ENCODE measurements at places on chromosomes 3 and 15.

GRCh38 chr3:57752307-57752706 lies 3.8 kb upstream of the SLMAP start:
- no peak for DNase-seq

DNA sequence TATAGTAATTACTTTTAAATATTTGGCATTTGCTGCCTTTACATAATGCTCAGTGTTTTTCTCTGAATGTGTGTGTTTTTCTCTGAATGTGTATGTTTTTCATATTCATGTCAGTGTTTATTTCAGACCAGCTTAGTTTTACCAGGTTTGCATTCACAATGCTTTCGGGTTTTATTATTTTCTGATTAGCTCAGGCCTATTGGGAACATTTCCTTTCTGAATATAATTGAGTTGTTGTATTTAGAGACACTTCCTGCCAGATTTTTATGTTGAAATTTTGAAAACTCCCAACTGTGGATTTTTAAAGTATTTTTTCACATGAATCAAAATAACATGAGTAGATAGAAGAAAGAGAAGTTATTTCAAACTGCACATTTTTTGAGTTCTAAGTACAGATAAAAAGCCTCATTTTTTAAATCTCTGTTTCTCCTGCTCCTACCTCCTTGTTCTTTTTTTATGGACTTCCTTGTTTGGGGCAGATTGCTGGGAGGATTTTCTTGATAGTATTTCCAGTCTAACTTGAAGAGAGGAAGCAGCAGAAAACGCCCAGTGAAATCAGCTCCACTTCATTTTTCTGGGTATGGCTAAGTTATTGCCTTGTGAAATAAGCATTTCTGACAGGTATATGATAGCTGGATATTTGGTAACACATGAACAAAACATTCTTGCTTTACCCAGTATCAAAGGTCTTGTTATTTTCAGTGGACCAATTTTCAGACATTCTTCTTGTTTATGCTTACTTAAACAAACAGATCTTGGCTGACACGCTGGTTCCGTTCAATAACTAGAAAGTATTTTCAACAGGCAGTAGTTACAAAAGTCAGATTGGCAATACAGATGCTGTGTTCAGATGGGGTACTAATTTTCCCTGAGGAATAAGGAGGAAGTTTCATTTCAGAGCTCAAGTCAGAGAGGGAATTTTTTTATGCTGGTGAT lies 70.7 kb downstream of the RIOX2 start:
- DNase-seq, result no peak

GRCh38 chr15:71707230-71708050 lies 102.9 kb upstream of the NR2E3 start:
- DNase-seq, result no peak

GRCh38 chr3:160162440-160162839 lies 62.8 kb upstream of the C3orf80 start:
- peak; percentile 9 for DNase-seq

DNA sequence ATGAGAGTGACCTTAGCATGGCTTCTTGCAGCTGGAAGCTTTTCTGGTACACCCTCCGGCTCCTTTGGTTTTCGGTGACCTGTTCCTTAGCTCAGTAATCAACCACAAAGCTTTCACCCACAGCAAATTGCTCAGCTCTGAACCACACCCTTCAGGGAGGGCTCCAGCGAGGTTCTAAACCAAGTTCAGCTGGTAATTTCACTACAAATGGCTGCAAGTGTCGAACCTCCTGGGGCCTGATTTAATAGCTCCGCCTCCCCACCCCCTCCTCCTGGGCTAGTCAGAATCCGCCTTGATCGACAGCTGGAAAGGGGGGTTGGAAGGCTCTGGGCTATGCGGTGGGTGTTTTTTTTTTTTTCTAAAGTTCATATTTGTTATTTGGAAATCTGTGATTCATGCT lies 150.9 kb upstream of the MCTP2 start:
- DNase-seq, result no peak

DNA sequence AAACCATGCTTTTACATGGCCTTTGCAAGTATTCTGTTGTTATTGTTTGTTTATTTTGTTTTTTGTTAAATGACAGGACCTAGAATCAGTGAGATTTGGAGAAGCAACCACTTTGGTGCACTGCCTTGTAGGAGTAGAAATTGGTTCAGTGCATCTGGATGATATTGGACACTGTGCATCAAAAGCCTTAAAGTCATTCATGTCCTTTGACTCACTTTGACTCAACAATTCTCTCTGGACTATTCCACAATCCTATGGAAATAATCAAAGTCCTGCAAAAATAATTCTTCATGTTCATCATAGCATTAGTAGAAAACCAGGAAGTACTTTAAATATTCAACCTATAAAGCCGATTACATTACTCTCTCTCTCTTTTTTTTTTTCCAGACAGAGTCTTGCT lies 224.8 kb downstream of the ABHD5 start:
- DNase-seq, result no peak

DNA sequence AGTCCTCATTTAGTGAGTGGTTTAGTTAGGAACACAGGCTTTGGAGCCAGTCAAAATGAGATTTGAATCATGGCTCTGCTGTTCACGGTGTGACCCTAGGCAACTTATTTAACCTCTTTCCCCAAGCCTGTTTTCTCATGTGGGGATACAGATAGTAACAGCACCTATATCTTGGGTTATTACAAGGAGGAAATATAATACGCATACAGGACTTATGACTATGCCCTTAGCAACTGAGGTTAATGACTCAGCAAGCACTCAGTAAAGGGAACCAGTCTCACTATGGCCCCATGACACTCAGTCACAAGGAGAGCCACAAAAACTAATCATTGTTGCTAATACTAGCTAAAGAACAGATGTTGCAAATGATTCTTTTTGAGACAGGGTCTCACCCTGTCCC lies 45.9 kb downstream of the SUMF1 start:
- DNase-seq, result no peak

DNA sequence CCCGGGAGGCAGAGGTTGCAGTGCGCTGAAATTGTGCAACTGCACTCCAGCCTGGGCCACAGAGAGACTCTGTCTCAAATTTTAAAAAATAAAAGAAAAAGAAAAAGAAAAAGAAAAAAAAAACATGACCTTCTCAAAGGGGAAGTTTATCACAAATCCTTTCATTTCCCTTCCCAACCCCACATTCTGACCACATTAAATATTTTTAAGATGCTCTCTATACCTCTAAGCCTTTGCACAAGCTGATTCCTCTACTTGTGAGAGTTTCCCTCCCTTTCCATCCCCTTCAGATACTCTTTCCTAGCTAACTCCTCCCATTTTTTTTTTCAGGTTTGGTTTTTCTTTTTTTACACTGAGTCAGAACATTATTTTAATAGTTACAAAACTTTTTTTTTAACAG lies 4.0 kb downstream of the HIGD1A start:
- no peak for DNase-seq

DNA sequence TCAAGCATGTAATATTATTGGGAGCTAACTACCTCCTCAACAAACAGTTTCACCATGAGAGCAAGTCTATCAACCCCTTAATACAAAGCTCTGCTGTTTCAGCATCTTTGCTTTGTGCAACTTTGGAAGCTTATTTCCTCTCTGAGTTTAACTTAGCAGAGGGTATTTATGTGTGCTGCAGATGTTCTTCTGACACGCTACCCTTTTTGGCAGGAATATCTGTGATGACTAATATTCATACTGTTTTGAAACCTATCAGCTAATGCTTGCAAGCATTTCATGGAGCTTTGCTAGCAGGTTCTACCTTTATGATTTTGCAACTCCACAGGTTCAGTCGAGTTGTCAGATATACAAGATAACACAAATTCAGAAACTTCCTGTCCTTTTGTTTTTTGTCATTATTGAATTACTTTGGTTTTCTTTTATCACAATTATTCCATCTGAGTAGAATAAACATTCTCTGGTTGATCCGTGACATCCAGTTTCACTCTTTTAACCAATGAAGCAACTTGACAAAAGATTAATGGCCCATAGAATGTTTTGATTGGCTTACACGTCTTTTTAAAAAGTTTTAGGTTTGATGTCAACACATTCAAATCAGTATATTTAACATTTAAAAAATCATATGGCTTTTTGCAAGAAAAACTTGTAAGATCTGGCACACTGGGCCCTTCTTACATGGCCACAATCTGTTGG lies 1.7 kb upstream of the SLC9A9 start:
- no peak for DNase-seq

DNA sequence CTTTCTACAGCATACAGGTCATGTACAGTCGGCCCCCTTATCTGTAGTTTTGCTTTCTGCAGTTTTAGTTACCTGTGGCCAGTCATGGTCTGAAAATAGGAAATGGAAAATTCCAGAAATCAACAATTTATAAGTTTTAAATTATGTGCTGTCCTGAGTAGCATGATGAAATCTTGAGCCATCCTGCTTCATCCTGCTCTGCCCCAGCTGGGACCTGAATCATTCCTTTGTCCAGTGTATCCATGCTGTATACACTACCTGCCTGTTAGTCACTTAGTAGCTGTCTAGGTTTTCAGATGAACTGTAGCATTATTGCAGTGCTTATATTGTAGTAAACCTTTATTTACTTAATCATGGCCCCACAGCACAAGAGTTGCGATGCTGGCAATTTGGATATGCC lies 44.8 kb downstream of the AP4E1 start:
- DNase-seq, result no peak

GRCh38 chr3:179503152-179503551 lies 51.9 kb upstream of the GNB4 start:
- DNase-seq, result no peak

- no peak for DNase-seq
Measured at GRCh38 chr3:31369637-31370379, 162.9 kb upstream of the STT3B start.

- DNase-seq, result no peak
Measured at GRCh38 chr3:78112291-78113010, 1072.6 kb downstream of the ROBO2 start.

GRCh38 chr3:161851941-161852566 lies 355.4 kb downstream of the OTOL1 start:
- peak; percentile 77 for DNase-seq

- DNase-seq, result peak; percentile 45
Measured at GRCh38 chr3:142929109-142929508, 34.4 kb downstream of the PAQR9 start.

DNA sequence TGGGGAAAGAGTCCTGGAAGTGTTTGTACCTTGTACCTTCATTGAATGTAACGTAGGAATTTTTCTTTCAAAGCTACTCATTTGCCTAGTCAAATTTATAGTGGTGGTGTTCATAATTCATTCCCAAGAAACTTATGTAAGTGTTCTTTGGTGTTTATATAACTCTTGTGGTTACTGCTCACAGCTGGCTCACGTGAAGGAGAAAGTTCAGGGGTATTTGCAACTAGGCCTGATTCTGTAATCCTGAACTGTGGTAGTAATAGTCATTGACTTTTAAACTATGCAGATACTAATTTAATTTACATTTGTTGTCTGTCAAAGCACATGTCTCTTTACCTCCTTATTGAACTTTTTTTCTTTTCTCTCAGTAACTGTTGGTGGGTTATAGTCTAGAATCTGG lies 50.5 kb upstream of the TEX264 start:
- DNase-seq, result no peak

DNA sequence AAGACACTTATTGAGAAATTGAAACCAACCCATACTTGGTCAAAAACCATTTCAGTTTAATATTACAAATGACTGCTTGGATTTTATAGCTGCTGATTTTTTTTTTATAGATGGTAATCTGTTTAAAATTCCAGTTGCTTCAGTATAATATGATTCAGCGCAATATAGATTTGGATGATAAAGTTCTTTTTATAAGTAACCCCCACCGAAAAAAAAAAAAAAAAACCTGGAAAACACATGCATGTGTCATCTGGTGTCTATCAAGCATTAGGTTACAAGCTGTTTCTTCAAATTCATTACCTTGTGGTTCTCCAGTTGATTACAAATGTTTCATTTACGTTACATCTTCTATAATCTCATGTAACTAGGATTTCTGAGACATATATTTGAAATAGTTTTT lies 356.6 kb upstream of the ROBO2 start:
- DNase-seq, result no peak

GRCh38 chr3:115838786-115839185 lies 215.5 kb downstream of the GAP43 start:
- no peak for DNase-seq

DNA sequence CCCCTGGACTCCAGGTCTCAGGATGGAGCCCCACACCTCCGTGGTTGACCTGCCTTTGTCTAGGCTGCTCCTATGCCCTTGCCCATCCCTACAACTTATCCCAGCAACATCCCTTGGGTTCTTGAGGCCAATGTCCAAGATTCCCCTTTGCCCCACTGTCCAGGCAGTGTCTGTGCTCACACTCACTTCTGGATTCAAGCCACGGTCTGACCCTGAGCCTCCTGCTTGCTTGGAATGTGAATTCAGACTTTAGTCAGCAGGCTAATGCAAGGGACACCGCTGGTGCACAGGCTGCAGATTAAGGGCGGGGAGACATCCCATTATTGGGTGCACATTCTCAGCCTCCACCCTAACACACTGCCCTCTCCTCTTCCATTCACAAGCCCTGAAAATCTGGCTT lies 154.1 kb downstream of the WNT5A start:
- DNase-seq, result no peak

DNA sequence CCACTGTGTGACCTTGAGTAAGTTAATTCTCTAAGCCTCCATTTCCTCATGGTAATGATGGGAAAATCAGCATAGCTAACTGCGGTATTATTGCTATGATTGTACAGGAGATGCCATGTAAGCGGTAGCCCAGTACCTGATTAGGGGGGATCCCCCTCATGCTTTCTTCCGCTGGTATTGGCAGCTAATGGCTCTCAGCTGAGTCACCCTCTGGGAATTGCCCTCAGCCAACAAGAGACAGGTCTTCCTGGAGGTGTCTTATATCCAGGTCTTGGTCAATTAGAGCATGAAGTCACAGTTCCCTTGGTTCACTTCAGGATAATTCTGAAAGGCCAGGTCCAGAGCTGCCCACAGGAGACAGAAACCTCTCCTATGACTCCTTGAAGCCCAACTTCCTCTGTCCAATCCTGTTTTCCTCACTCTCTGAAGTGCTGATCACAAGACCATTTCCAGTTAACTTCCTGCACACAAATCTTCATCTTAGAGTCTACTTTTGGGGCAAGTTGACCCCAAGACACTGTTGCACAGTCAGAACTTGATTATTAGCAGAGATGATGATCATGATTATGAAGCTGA lies 724.7 kb upstream of the ZNF385D start:
- DNase-seq, result no peak

DNA sequence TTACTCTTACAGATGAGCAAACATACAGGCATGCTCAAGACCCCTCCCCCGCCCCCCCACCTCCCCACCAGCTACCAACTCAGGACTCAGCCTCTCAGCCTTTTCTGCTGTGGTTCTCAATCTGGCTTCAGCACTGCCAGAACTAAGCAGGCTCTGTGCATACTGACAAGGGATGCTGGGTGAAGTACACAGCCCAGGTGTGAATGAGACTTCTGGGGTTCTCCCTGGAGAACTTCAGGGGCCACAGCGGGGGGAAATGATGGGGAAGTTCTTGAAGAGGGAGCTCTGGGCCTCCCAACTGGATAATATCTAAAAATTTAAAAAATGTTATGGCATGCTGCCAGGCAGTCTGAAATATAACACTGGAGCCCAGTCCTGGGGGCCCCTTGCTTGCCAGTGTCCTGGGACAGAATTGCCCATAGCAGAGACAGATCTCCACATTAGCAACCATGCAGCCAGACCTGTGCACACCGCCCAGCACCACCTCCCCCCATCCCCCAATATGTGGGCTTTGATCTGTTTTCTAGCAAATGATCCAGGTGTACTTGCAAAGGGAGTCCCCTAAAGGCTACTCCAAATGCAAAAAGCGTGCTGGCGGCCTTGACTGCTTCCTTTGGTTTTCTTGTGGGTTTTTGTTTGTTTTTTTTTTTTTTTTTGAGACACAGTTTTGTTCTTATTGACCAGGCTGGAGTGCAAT lies 41.4 kb downstream of the PGPEP1L start:
- DNase-seq, result no peak

GRCh38 chr15:100264994-100265640 lies 76.7 kb downstream of the ADAMTS17 start:
- DNase-seq, result no peak

Measured in endothelial cell (in vitro differentiated cells).